ENCODE measurements at places on chromosomes 7 and 10. TPM values are rescaled to one million over a fixed set of nuclear protein-coding genes. Genes with fewer than 3 reads are reported as not detected.

- no peak for DNase-seq
These were observed 151.3 kb downstream of the PHF14 start for GRCh38 chr7:11124856-11125559.

The PARD3 gene
- 76.4 TPM for total RNA-seq

DNA sequence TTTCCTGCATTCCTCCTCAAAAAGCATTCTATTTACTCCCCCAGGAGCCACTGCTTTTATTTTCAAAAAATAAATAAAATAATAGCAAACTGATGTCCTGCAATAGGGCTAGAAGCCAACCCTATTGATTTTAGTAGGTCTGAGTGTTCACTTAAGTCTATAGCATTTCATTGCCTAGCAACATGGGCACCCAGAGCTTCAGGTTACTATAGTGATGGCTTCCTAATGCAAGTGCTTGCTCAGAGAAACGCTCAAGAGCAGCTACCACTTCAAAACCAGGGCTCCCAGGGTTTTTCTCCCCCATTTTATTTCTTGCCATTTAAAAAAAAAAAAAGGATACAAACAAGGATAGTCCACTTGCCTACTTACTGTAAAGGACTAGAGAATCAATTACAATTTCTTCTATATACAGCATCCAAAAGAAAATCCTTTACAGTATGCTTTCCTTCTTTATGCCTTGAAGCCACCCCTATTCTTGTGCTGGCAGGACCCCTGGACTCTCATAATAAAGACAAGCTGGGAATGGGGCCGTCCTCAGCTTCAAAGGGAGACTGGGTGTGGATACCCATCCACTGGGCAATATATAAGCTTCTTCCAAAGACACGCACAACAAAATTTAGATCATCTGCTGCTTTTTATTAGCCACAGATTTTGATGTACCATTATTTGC is 133.3 kb downstream of the VPS41 start:
- no peak for DNase-seq

GRCh38 chr7:107937531-107937930 is 46.5 kb downstream of the DLD start:
- DNase-seq, result no peak

DNA sequence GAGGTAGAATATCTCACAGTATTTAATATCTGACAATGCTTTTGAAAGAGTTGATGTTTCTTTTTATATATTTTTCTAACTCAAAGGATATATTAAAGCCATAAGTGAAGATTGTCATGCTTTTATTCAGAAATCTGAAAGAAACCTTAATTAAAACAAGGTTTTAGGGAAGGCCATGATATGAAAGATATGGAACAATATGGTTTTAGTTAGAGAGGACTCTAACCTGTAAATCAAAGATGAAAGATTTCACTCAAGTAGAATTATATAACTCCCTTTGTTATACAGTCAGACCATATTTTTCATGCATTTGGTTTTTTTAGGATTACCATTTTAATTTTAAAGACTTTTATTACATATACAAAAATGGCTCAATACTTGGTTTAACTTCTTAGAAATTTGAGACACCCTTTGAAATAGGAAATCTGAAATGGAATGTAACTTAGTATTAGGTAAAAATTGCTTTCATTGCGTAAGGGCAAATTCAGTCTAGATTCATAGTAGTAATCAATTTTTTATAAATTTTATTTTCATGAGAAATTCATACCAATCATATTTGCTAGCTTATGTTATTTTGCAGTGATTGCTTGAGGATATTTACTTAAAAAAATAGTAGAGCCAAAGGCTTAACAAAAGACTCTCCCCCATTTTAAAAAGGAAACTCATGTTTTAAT is 119.8 kb downstream of the TWIST1 start:
- DNase-seq, result no peak

- DNase-seq, result no peak
These were observed 152.4 kb downstream of the DKK1 start for GRCh38 chr10:52466464-52466863.

The ANKMY2 gene
- 9.9 TPM for total RNA-seq

DNA sequence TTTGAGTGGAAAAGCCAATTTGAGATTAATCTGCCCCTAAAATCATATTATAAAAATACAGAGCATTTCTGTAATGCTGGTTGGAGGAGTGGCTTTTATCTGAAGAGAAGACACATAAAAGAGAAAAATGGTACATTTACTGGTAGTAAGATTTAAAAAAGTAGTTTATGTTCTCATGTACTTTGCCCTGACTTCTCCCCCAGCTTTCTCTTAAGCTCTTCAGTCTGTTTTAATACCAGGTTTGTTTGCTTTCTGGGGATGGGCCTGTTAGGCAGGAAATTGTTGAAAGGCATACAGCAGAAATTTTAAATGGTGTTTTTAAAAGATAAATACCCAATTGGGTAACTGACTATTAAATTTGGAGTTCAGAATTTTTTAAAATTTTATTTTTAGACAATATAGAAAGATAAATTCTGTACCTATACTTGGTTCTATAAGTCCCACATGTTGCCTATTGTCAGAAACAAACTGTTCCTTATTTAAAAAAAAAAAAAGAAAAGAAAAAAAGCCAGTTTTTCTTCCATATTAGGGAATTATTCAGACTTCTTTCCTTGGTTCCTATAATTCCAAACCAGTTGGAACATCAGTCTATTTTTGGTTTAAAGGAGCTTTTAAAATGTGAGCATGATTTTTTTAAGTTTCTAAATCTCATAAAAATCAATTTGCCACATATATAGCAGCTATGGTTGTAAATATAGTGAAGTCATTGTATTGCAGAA is 136.6 kb downstream of the ARID5B start:
- no peak for DNase-seq

- DNase-seq, result no peak
These were observed 350.9 kb downstream of the ANKRD30A start for GRCh38 chr10:37476285-37476684.

DNA sequence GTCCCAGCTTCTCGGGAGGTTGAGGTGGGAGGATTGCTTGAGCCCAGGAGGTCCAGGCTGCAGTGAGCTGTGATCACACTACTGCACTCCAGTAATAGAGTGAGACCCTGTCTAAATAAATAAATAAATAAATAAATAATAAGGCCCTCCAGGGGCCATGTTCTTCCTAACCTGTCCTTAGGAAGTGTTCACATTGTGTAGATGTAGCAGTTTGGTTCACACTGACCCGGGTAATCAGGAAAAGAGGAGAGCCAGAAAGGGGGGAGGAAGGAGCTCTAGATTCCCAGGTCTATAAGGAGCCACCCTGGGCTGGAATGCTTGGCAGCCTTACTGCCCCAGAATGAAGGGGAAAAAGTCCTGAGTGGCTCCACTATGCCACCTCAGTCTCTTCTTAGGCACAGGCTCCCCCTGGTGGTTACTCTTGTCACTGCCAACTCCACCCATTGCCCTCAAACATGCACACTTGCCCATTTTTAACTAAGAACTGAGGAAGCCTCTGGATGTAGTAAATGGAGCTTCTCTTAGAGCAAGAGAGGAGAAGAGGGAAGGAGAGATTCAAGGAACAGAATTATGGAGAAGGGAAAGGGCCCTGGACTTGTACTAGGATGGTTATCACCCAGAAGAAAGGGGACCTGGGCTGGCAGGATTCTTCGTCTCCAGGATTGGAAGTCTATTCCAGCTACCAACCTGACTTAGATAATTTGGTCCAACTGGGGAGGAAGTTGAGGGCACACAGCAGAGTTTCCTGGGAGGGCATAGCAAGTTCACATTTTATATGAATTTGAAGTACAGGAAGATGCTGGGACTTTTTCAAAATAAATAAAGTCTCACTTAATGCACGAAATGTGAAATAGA is 7.8 kb downstream of the HPS6 start:
- DNase-seq, result no peak

GRCh38 chr10:649798-650440 is 39.5 kb downstream of the DIP2C start:
- DNase-seq, result peak; percentile 44

The RBM20 gene
- total RNA-seq, result 3.3 TPM

DNA sequence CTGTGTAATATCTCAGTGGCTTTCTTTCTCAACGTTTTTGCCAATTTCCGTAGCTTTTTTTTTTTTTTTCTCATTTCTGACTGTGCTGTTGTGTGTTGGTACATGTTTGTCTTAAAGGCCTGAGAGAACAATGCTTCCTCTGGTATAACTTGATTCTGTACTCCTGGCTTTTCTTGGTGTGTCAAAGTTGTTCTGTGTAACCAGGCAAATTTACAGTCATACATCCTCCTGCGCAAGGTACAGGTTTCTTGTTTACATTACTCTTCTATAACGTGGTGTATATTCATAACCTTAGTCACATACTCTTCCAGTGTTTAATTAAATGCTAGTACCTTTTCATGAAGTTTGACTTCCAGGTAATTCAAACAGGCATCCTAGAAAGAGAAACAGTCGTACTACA is 8.3 kb upstream of the ARHGAP12 start:
- no peak for DNase-seq

- DNase-seq, result no peak
These were observed 285.6 kb downstream of the PRPF18 start for GRCh38 chr10:13872411-13872810.
